Activated CD8-positive, alpha-beta memory T cell treated with anti-CD3 and anti-CD28 coated beads for 48 hours (primary cell): ENCODE measurements at places on chromosomes 7 and 10.

GRCh38 chr10:689452-690371 is at the start of gene DIP2C:
TSS of gene DIP2C (minus strand) at chr10:689668. CDS start at chr10:689578, 90 bp downstream.
- no peak for DNase-seq

GRCh38 chr10:46305986-46306385 is 19.2 kb downstream of the ANTXRL start:
- no peak for DNase-seq

GRCh38 chr7:3569643-3570042 is 268.6 kb downstream of the SDK1 start:
- DNase-seq = no peak

- DNase-seq = no peak
These were observed 19.3 kb downstream of the MYOF start for GRCh38 chr10:93462881-93463280.

DNA sequence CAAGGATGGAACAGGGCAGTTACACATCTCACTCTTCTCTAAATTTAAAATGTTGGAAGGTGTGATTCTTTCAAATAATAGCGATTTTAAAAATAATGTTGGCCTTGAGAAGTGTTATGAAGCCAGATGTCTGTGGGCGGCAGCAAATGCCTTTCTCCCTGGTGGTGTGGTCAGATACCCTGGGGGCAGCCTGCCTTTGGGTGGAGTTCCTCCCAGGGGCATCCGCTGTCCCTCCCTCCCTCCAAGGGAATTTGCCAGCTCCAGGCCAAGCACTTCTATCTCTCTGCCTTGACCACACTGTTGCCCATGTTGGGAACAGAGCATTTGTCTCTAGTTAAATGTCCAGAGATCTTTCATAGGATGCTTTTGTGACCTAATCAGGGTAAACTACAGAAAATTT is 121.4 kb downstream of the POU6F2 start:
- DNase-seq = no peak

- no peak for DNase-seq
These were observed 93.5 kb downstream of the AKAP9 start for GRCh38 chr7:92034116-92034515.

DNA sequence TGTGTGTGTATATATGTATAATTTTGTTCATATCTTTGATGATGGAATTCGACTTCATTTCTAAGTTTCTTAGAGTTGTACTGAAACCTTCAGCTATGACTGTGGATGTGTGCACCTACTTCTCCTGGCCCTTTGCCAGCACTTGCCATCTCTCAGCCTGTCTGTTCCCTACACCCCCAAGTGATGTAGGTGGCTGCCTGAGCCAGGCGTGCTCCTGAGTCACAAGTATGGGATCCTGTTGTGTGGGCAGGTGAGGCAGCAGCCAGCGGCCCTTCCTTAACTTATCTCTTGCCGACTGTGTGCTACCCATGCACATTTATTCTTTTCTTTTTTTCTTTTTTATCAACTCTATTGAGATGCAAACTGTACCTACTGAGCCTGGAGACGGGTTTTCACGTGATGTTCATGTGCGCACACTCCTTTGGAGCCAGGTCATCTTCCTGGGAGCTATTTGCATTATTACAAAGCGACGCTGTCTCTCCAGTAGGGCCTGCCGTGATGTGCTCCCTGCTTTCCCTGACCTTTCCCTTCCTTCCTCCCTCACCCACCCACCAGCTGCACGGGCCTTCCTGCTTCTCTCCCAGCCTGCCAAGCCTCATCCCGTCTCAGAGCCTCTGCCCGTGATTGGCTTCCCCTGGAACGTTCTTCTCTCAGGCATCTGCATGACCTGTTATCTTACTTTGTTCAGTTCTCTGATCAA is 31.3 kb upstream of the GALNT11 start:
- no peak for DNase-seq

DNA sequence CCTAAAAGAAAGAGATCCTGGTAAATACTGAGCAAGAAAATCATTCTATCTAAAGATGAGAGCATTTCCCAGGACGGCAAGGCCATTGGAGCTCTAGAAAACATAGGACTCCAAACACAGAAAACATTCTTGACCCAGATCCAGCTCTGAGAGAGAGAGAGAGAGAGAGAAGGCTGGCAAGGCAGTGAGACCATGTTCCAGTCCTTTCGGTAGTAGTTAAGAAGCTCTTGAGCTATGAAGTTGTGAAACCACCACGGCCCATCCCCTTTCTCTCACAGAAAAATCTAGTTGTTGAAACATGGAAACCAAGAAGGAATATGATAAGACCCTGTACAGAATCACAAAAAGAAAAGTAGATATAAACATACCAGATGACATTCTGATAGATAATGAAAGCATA is 212.4 kb upstream of the NPSR1 start:
- DNase-seq = no peak

DNA sequence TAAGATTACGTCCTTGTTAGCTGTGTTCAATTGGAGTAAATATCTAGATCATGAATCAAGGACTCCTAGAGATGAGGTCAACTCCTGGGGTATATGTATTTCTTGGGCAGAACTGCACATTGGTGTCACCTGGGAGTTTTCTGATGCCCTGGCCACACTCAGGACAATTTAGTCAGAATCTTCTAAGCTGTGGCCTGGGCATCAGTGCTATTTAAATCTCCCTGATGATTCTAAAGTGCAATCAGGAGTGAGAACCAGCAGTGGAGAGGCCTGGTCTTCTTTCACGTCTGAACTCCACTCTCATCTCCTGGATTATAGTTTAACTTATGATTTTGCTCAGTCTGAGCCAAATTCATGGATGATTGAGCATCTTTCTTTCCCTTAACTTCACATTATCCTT is 218.0 kb downstream of the BMPER start:
- DNase-seq = no peak

DNA sequence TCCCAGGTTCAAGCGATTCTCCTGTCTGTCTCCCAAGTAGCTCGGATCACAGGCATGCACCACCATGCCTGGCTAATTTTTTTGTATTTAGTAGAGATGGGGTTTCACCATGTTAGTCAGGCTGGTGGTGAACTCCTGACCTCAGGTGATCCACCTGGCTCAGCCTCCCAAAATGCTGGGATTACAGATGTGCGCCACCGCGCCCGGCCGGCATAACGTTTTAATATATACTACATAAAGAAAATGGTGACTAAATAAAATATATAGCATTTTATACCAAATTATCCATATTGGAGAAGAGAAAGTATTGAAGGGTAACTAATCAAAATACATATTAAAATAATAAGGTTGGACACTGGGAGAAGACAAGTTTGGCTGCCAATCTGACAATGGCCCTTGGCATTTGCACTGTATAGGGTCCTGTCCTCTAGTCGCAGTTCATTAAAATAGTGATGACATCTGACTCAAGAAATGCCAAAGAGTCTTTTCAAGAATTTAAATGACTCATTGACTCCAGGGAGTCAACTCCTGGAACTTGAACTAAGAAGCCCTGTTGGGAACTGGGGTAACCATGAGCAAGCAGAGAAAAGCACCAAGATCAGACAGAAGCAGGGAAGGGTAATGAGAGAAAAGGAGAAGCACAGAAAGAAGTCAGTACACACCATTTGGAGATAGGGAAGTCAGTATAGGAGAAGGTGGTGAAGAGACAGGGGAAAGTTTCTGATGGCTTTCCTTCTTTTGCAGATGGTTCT is 91.1 kb downstream of the CH25H start:
- no peak for DNase-seq

GRCh38 chr10:114387784-114388183 is 16.5 kb downstream of the AFAP1L2 start:
- DNase-seq = no peak

DNA sequence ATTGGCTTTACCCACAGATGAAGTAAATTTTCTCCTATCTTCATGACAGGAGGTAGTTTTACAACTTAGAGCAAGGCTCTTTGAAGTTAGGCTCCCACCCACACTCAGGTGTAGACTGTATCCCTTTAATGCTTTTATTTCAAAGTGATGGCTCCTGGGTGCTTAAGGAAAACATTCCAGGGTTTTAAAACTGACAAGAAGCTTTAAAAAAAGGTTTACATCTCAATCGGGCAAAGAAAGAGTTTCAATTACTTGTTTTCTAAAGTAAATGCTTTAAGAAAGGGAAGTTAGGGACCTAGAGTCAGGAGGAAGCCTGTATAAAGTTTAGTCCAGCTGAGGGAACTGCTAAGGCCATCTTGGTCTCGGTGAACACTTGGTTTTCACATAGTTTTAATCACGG is 1153.8 kb upstream of the C7orf33 start:
- DNase-seq = no peak

DNA sequence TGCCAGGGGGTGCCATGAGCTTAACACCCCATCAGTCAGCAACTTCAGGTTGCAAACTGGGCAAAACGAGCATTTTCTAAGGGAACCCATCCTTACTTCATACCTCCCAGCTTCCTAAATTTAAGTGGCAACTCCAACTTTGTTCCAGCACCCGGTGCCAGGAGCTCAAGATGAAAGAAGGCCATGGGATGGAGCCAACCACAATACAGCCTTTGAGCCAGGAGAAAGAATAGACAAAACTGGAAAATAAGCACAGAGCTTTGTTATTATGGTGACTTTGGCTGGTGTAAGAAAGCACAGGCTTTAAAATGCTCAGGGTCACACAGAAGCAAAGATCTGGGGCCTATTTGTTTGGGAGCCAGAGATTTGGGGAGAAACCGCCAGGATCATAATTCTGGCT is 388.7 kb upstream of the MGMT start:
- DNase-seq = no peak

DNA sequence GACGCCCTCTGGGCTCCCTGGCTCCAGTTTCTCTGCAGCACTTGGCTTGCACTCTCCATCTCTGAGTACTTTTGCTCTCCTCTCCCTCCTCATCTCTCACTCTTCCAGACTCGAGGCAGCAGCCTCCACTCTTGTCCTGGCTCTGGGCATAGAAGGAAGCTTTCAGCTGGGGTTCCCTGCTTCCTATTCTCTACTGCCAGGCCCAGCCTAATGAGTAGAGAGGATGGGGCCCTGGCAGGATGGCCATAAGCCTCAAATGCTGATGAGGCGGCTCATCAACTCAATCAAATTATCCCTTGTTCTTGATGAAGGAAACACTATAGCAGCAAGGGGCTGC is 55.8 kb downstream of the NEURL1 start:
- no peak for DNase-seq

DNA sequence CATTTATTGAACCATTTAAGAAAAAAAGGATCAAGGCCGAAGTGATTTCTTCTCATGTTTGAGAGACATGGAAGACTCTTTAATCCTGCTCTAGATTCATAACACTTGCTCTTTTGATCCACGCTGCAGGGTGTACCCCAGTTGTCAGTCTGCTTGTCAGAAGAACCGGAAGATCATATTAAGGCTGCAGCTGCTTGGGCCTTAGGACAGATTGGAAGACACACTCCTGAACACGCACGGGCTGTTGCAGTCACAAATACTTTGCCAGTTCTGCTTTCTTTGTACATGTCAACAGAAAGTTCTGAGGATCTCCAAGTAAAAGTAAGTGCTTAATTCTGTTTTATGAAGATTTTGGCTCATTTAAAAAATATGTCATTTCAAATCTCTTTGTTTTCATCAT is 46.3 kb downstream of the SPAG6 start:
- DNase-seq = no peak

- no peak for DNase-seq
These were observed 6.8 kb upstream of the TAS2R60 start for GRCh38 chr7:143436325-143436946.

GRCh38 chr10:72285972-72286521 is 12.3 kb downstream of the DDIT4 start:
- DNase-seq = no peak

DNA sequence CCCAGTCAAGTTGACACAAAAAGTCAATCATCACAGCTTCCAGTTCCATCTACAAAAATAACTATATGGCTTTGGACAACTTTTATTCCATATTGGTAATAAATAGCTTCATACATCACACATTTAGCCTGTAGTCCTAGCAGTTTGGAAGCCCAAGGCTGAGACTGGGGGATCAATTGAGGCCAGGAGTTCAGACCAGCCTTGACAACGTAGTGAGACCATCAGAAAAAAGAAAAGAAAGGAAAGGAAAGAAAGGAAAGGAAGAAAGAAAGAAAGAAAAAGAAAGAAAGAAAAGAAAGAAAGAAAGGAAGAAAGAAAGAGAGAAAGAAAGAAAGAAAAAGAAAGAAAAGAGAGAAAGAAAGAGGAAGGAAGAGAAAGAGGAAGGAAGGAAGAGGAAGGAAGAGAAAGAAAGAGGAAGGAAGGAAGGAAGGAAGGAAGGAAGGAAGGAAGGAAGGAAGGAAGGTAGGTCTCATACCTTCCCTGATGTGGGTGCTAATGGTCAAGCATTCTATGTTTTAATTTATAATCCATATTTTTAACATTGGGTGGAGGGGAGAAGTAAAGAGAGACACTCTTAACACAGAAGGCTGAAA is 37.8 kb downstream of the CAV1 start:
- DNase-seq = no peak

DNA sequence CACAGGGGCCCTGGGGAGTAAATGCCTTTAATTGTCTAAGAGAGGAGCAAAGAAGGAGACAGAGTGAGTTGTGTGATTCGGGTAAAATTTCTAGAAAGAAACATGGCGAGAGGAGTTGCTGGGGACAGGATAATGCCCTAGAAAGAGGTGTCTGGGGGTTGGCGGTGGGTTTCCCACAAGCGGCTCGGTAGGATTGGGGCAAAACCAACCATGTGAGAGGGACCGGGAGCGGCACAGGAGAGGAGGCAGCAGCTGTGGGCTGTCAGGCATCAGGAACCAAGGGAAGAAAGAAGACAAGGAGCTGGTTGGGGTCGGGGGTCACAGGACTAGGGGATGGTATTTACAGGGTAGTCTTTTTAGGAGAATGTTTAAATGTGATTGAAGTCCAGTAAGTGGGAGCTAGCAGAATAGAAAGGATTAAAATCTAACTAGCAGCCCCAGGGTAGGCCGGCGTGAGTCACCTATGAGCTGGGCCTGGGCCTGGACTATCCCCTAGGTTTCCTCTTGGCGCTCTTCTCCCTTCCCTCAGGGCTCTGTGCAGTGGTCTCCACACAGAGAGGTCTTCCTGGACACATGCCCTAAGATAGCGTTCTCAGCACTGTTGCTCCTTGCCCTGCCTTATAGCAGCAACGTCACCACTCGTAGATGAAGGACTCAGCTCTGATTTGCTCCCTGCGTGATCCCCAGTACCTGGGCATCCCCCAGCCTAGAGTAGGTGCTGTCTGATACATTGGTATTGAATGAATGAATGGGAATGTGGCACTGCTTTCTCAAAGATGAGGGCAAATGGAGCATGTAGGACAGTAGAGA is 32.6 kb downstream of the IKZF1 start:
- no peak for DNase-seq
